T-helper 2 cell treated with Interferon-gamma antibody and Interleukin-4, amounts not matched to agents 5 μg/mL and 100 μg/mL, for 36 hours (primary cell): ENCODE measurements at places on chromosomes 5 and 9.

DNA sequence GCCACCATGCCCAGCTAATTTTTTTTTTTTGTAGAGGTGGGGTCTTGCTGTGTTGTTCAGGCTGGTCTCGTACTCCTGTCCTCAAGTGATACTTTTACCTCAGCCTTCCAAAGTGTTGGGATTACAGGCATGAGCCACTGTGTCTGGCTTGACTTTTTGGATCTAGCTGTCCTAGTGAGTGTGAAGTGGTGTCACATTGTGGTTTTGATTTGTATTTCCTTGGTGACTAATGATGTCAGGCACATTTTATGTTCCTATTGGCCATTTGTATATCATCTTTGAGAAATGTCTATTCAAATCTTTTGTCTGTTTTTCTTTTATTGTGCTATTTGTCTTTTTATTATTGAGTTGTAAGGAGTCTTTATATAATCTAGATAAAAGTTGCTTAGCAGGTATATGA lies 53.5 kb upstream of the MCCC2 start:
- DNase-seq, result no peak

DNA sequence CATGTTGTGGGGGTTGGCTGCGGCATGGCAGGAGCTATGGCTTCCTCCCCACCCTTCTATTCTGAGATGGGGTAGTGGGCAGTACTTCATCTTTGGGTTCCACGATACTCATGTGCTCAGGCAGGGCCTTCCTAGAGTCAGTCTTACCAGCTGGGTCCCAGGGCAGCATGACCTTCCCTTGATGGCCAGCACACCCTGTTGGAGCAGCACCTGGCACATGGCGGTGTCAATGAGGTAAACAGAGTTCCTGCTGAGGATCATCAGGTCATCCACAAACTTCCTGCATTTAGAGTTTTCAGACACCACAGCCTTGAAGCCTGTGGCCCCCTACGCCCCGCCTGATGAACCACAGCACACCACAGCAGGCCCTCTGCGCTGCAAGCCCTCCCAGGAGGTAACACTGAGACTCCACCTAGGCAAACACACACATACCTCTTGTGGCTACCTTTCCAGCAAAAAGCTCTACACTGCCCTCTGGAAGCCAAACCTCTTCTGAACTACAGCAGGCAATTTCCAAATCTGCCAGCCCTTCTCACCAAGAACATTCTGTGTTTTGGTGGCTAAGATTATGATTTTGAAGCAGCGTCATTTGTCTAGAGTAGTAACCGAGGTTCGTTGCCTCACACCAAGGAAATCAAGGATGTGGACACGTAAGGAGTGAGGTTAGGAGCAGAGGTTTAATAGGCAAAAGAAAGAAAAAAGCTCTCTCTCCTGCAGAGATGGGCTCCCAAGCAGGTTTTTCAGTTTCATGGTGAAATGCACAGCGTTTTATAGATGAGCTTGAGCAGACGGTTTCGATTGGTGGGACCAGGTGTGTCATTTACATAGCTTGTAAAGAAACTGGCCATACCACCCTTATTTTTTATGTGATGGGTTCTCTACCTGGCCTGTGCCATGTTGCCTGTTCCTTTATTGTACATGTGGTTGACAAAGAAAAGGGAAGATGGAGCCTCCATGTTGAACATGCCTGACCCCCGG lies 20.3 kb upstream of the TMEM174 start:
- DNase-seq, result no peak

GRCh38 chr9:14391620-14392019 lies 77.7 kb upstream of the NFIB start:
- DNase-seq, result no peak

- no peak for DNase-seq
Measured at GRCh38 chr5:760363-761058, 24.0 kb downstream of the ZDHHC11B start.

- DNase-seq, result no peak
Measured at GRCh38 chr5:51072937-51073336, 310.3 kb upstream of the ISL1 start.

- DNase-seq, result no peak
Measured at GRCh38 chr5:177087398-177088005, 787 bp downstream of the FGFR4 start.

- DNase-seq, result no peak
Measured at GRCh38 chr5:79488775-79489174, 25.2 kb downstream of the HOMER1 start.

DNA sequence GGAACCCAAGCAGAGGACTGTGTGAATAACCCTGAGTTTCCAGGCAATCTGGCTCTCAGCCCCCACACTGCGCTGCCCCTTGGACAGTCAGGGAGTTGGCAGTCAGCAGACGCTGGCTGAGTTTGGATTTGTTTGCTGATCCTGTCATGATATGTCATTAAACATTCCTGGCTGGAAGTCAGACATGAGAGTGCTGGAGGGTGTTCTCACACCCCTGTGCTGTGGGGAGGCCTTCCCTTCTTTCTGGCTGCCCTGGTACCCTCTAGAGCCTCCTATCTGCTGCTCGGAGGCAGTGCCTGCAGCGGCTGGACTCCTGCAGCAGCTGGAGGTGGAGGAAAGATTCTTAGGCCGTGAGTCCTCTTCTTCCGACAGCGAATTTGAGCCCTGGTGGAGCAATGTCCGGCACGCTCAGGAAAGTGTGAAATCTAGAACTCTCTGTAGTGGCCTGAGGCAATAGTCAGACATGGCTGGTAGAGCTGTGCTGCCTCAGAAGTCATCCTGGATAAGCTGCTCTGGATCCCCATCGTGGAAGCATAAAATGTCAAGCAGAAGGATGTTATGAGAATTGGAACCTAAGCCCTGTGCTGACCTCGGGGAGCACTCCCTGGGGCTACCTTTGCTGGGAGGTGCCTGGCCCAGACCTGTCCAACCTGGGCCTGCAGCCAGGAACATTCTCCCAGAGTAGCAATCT lies 72.0 kb downstream of the PDE8B start:
- DNase-seq, result no peak

GRCh38 chr5:136082390-136083193 lies 50.1 kb upstream of the SMAD5 start:
- DNase-seq, result peak; percentile 47

GRCh38 chr5:170880084-170880483 lies 18.3 kb downstream of the RANBP17 start:
- DNase-seq, result no peak

DNA sequence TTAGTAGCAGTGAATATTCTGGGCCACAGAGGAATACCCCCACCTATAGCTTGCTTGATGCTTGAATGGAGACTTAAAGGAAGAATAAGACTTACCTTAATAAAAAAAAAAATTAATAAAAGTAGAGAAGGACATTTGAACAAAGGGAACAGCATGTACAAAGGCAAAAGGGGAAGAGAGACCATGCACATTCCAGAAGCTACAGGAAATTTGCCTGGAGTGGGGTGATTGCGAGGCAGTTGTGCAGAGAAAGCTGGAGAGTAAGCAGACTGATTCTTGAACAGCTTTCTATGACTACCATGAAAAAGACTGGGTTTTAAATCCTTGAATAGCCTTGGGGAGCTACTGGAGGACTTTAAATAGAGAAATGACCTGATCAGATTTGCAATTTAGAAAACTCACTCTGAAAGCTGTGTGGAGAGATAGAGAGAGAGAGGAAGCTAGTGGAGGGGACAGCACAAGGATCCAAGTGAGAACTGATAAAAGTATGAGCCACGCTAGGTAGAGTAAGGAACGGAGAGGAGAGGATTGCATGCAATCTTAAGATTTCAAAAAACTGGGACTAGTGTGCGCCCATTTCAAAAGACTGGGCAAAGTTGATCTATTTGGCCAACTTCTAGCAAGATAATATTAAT lies 12.5 kb upstream of the SSBP2 start:
- DNase-seq, result no peak

GRCh38 chr5:169910393-169910792 lies 69.9 kb downstream of the INSYN2B start:
- DNase-seq, result no peak

- no peak for DNase-seq
Measured at GRCh38 chr5:155959082-155959481, 367.9 kb upstream of the SGCD start.

GRCh38 chr5:104312481-104312880 lies 749.9 kb upstream of the NUDT12 start:
- no peak for DNase-seq

- no peak for DNase-seq
Measured at GRCh38 chr9:126925876-126926275, 11.3 kb downstream of the RALGPS1 start.

GRCh38 chr9:102911185-102911584 lies 83.9 kb upstream of the CYLC2 start:
- DNase-seq, result no peak

GRCh38 chr9:108033976-108034964 lies 544.7 kb upstream of the KLF4 start:
- no peak for DNase-seq

- DNase-seq, result no peak
Measured at GRCh38 chr9:95027914-95028852, 289.3 kb downstream of the FANCC start.

GRCh38 chr9:16729651-16730050 lies 140.8 kb downstream of the BNC2 start:
- no peak for DNase-seq

- DNase-seq, result no peak
Measured at GRCh38 chr5:76294573-76294972, 108.5 kb upstream of the IQGAP2 start.

- DNase-seq, result no peak
Measured at GRCh38 chr5:31661257-31661656, 22.3 kb downstream of the PDZD2 start.

DNA sequence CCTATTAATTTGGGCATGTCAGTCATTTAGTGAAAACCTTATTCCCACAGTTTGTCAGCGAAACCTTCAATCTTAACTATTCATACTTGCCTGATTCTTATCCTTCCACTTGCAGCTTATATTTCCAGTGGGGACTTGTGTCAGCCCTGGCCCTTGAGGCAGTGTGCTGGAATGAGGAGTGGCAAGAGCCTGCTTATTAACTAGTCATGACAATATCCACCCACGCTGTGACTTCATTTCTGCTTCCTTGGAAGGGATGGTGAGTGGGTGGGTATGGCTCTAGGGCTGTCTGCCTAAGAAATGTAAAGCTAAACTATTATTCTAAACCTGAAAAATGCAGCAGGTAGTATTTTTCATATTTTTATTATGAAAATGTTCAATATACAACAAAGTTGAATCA lies 34.0 kb upstream of the LURAP1L start:
- no peak for DNase-seq

GRCh38 chr5:143652108-143652700 lies 159.8 kb upstream of the HMHB1 start:
- DNase-seq, result peak; percentile 32

GRCh38 chr9:115106642-115107041 lies 11.3 kb downstream of the TNC start:
- DNase-seq, result no peak

- no peak for DNase-seq
Measured at GRCh38 chr5:73387149-73387591, 61.4 kb downstream of the FOXD1 start.

GRCh38 chr5:172830275-172830799 lies 3.7 kb upstream of the ERGIC1 start:
- DNase-seq, result no peak

GRCh38 chr5:96049398-96050272 lies 88.0 kb upstream of the ELL2 start:
- DNase-seq, result no peak

DNA sequence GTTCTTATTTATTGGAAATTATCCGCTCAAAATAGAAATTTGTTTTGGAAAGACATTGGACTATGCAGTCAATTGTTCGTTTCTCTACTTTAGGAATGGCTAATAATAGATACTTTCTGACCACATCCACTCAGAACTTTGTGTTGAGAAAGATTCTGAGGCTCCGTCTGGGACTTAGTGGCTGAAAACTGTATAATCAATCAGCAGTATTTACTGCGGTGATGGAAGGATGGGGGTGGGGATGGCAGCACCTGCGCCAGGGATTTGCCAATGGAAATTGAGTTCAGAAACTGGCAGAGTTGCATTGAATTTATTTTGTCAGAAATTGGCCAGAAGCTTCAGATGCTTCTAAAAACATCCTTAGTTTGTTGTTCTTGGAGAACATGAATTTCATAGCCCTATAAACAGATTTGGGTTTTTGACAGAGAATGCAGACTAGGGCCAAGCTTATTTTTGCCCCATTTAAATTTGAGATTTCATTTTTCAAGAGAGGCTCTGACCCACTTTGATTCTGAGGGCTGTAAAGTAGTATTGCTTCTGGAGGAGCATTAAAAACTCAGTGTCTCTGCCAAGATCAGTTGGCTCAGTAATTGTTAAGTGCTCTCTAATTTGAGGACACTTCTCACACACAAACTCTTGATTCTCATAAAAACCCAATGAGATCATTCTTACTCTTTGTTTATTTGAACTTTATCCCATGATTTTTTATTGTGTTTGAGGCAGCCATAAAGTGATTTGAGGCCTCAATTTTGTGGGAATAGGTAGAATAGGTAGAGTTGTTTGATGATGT lies 215.1 kb downstream of the CD180 start:
- DNase-seq, result no peak

GRCh38 chr9:35790385-35791296 lies 750 bp upstream of the NPR2 start:
- DNase-seq, result peak; percentile 31

DNA sequence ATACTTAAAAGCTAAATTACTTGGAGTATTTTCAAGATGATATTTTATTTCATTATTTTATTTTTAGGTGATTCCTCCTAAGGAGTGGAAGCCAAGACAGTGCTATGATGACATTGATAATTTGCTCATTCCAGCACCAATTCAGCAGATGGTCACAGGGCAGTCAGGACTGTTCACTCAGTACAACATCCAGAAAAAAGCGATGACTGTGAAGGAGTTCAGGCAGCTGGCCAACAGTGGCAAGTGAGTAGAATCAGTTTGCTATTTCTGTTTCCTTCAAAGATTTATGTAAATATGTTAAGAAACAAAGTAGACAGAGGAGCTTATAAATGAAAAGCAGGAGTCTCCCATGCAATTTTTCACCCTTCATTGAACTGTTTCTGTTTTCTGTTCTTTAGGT lies 47.8 kb downstream of the KDM4C start:
- DNase-seq, result no peak

DNA sequence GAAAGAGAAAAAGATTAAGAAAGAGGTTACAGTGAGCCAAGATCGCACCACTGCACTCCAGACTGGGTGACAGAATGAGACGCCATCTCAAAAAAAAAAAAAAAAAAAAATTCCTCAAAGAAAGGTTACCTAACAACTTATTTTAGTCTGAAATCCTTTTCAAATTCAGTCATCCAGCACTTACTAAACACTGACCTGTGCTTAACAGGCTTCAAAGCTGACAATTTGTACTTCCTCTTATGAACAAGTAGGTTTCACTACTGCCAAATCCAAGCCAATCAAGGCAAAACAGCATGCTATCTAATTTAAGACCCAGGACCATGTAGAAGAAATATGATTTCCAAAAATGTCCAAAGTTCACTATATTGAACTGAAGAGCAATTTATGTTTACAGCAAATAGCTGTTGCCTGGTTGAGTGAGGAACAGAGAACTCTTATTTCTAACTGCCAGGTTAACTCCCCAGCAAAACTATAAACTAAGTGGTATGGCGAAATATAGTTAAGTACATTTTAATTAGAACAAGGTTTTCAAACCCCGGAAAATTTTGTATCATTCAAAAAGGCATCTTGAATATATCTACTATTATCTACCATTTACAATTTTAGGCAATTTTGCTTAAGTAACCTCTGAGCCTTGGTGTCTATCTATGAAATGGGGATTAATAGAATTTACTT lies 13.4 kb downstream of the PWWP2A start:
- no peak for DNase-seq

- DNase-seq, result no peak
Measured at GRCh38 chr5:64144425-64145215, 21.0 kb upstream of the RNF180 start.
